ENCODE measurements at places on chromosomes 7 and 10. TPM values are rescaled to one million over a fixed set of nuclear protein-coding genes. Genes with fewer than 3 reads are reported as not detected.
A peak's percentile ranks its signal among the peaks of the same experiment; 100 is the strongest.

The TMEM273 gene
- total RNA-seq = 45.6 TPM

The C7orf57 gene
- 0.45 TPM for total RNA-seq

The HYAL4 gene
- not detected for total RNA-seq

The UCN3 gene
- total RNA-seq = not detected

The ZNF425 gene
- total RNA-seq = 0.43 TPM

The RPEL1 gene
- not detected for total RNA-seq

The ANKRD2 gene
- not detected for total RNA-seq

The ADAM22 gene
- total RNA-seq = 1.2 TPM

The AGR3 gene
- not detected for total RNA-seq

DNA sequence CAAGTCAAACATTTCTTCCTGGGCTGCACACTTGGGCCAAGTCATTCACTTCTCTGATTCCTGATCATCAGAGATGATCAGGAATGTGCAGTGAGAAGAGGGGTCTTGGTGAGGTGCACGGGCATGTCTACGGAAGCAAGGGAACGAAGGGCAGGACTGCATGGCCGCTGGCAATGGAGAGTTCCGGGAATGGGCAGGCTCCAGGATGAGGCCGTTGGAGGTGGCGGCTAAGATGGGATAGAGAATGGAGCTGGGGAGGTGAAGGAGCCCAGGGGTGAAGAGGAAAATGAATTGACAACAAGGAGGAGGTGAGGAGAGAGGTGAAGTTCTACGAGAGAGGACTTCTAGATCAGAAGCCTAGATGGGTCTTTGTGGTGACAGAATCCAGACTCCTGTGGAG lies 260.0 kb downstream of the GRID1 start:
- no peak for DNase-seq

- no peak for DNase-seq
Observed at GRCh38 chr7:142711196-142711595, 38.1 kb upstream of the PRSS1 start.

- no peak for DNase-seq
Observed at GRCh38 chr7:78326189-78326588, 527.6 kb downstream of the PHTF2 start.

- DNase-seq = no peak
Observed at GRCh38 chr10:67936416-67936815, 52.0 kb downstream of the SIRT1 start.

DNA sequence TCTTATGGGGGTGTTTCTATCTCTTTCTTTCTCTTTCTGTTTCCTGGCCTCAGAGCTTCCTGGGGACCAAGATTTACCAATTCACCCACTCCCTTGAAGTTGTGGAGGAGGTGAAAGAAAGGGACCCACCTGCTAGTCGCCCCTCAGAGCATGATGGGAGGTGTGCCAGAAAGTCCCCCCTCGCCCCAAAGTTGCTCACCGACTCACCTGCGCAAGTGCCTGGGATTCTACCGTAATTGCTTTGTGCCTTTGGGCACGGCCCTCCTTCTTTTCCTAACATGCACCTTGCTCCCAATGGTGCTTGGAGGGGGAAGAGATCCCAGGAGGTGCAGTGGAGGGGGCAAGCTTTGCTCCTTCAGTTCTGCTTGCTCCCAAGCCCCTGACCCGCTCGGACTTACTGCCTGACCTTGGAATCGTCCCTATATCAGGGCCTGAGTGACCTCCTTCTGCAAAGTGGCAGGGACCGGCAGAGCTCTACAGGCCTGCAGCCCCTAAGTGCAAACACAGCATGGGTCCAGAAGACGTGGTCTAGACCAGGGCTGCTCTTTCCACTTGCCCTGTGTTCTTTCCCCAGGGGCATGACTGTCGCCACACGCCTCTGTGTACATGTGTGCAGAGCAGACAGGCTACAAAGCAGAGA lies 12.2 kb downstream of the AQP1 start:
- DNase-seq = peak; percentile 1

- no peak for DNase-seq
Observed at GRCh38 chr7:130142654-130143333, 62.4 kb downstream of the TMEM209 start.

DNA sequence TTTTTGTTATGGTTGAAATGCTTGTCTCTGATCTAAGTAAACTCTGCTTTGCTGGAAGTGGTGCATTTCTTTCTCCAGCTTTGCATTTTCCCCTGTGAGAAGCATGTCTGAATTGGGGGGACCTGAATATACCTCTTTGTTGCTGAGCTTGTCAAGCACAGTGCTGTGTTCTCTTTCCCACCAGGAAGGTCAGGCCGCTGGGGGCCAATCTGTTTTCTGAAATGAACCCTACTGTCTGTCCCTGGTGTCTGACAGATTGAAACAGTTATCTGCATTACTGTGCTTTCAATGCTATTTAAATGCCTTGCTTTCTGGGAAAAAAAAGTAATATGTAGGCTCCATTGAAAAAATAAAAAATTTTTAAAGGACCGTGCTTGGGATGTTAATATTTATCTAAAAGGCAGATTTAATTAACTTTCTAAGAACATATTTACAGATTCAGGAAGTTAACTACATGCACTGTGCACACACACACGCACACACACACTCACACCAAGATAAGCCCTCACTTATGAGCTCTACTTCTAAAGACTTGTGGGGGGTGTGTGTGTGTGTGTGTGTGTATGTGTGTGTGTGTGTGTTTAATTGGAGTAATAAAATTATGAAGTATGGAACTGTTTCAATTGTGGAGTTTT lies 127.0 kb upstream of the FZD1 start:
- no peak for DNase-seq

DNA sequence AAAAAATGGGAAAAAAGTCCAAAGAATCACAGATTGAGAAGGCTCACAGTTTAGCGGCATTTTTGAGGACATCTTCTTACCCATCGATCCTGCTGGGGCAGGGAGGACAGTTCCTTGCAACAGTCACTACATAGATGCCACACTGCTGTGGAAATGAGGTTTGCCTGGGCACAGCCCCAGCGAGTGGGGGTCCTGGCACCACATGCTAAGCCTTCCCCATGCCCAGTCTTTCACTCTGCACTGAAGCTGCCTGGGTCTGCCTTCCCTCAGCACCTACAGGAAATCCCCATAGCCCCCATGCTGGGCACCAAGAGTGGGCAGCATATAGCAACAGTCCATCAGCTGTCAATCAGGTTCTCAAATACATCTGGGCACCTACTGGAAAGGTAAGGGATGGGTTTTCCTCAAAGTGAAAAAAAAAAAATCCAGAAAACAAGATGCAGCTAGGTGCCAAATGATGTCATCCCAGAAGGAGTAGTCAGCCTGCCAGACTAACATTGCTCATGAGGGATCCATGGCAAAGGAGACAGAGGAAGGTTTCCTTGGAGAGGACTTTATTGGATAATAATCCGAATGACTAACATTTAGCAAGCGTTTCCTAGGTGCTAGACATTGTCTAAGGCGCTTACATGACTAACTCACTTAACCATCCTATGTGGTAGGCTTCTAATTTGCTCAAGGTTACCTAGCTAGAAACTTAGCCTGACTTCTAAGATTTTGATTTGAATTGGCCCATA lies 125.7 kb upstream of the CXCL12 start:
- no peak for DNase-seq

- DNase-seq = no peak
Observed at GRCh38 chr10:110163192-110163773, 44.1 kb upstream of the MXI1 start.

- DNase-seq = no peak
Observed at GRCh38 chr10:95394161-95394880, 103.5 kb upstream of the PDLIM1 start.

- DNase-seq = no peak
Observed at GRCh38 chr7:96408881-96409280, 87.0 kb upstream of the SLC25A13 start.

- DNase-seq = no peak
Observed at GRCh38 chr10:98088186-98088971, 46.1 kb upstream of the R3HCC1L start.

GRCh38 chr10:48445932-48446331 lies 139.5 kb downstream of the MAPK8 start:
- DNase-seq = no peak

DNA sequence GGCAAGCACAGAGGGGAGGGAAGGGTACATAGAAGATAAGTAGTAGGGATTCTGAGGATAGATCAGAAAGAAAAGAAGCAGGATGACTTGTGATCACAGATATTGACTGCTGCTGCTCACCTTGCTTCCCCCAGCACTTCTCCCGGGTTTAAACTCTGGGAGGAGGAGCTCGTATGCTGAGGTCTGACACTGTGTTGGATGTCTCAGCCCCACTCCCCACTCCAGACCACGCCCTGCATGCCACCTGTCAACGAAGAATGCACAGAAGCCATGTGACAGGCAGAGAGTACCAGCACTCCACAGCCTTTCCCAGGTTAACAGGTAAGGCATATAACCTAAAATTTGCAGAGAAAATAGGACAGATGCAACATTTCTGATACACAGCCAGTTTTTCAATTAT lies 388.9 kb downstream of the TNS3 start:
- DNase-seq = no peak

DNA sequence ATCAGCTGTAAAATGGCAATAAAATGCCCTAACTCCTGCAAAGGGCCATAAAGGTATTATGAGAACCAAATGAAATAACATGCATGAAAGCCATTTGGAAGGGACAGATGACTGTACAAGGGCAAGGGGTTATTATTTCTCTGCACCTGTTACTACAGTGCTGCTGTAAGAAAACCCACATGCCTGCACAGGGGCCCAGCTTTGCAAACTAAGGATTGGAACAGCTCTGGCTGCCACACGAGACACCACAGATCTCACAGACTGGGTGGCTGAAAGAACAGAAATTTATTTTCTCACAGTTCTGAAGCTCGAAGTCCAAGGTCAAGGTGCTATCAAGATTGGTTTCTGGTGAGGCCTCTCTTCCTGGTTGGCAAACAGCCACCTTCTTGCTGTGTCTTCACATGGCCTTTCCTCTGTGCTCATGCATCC lies 409.0 kb upstream of the NRP1 start:
- no peak for DNase-seq

DNA sequence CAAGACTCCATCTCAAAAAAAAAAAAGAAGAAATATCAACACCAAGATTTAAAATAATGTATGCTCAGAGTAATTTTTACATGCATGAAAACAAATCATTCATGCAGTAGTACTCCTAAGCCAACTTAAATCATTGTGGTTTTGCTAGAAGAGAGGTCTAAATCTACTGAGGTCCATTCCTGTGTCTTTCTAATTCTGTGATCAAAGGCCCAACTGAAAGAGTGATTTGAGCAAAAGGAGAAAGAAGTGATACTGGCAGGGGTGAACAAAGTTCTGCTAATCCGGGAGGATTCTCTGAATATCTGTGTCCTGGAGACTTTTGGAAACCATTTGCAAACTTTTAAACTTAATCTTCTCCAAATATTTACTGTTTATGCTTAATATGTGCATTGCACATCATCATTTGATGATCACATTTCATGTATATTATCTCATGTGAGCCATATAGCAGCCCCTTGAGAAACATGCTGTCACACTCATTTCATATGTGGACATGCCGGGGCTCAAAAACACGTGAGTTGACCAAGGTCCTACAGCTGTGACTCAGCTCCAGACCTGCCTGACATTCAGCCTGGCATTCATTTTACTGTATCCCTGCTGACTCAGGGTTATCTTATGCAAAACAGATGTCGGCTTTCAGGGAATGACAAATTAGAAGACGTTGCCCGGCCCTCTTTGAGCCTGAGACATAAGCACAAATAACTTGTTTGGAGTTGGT lies 76.4 kb downstream of the FAM107B start:
- no peak for DNase-seq

GRCh38 chr10:111486346-111486745 lies 409.5 kb downstream of the ADRA2A start:
- no peak for DNase-seq

DNA sequence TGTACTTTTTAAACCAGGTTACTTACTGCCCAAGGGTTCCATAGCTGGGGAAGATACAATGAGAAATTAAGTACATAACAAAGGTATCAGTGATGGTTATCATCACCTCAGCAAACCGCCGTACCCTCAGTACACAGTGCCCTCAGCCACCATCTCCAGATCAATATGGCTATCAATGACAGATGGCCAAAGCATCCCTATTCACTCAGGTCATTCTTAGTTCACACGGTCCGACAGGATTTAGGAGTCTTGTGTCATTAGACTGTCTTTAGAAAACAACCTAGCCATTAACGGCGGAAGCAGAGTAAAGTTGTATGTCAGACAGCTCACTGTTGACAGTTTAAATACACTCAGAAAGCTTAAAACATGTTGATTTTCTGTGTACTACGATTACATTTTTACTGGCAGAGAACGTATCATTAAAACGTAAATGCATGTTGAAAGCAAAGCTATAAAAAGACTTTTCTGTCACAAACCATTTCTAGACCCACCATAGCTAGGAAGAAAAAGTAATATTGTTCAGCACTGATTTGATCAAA lies 106.9 kb downstream of the HOXA1 start:
- no peak for DNase-seq

GRCh38 chr10:96998329-96998888 lies 166.3 kb downstream of the LCOR start:
- no peak for DNase-seq

- no peak for DNase-seq
Observed at GRCh38 chr10:23384364-23384763, 39.8 kb upstream of the C10orf67 start.

DNA sequence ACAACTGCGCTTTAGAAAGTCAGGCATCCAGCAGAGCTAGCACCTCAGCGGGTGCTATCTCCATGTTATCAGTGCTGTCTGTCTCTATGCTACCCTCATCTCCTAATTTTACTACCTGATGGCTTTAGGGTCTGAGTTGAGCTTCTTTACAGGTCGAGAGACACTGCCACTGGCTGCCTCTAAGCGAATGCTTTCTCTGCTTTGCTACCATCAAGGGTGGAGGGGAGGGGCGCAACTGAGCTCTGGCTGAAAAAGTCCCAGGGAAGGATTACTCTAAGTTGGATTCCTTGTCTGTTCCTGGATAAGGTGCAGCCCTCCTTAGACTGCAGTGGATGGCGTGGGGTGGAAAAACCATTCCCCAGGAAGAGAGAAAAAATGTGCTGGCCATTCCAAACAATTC lies 105.7 kb downstream of the CDK14 start:
- DNase-seq = no peak

DNA sequence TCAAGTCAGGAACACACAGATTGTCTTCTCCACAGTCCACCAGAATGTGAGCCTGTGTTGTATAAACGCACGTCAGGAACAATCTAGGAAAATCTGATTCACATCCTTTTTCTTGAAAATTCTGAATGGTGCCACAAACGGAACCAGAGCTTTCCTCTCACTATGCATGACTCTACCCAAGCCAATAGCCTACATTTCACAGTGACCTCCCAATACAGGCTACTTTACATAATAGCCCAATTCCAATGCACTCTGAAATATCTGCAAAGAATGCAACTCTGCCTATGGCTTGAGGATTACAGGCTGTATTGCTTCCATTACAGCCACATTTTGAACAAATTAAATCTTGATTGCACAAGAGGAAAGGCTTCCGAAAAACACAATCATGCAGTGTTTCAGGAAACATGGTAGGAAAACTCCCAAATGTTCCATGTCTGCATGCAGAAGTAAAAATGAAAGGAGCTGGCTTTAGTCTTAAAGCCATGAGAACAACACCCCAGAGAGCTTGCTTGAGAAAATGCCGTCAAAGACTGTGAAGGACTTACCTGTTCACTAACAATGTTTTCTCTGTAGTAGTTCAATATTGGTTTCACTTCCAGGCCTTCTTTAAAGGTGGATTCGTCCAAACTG lies 113.9 kb downstream of the ITGA8 start:
- no peak for DNase-seq

Measured in activated T-cell treated with anti-CD3 and anti-CD28 coated beads, Interleukin-2, amount 50 U/mL, for 4 hours (primary cell).